Substantia nigra (tissue), 51 donors: ENCODE measurements at places on chromosomes 1 and 21.
A peak's percentile ranks its signal among the peaks of the same experiment; 100 is the strongest.

DNA sequence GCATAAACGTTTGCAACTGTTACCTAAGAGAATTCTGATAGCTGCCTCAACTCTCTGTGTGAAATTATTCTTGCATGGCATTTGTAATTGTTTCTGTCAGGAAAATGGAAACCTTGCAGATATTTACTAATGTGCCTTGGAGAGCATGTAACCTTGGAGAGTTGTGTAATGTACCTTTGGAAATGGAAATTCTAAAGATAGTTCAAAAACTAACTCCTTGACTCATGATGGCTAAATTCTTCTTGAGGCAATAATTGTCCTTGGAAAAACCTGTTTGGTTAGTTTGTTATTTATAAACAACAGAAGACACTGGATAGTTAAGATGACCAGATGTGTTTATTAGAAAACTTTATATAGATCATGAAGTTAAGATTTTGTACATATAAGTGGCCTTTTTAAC lies 1033.8 kb downstream of the PLA2G4A start:
- no peak for DNase-seq

GRCh38 chr1:224132901-224133300 lies 19.0 kb downstream of the FBXO28 start:
- no peak for DNase-seq

GRCh38 chr1:157311730-157312081 lies 173.5 kb upstream of the ETV3 start:
- DNase-seq = no peak

DNA sequence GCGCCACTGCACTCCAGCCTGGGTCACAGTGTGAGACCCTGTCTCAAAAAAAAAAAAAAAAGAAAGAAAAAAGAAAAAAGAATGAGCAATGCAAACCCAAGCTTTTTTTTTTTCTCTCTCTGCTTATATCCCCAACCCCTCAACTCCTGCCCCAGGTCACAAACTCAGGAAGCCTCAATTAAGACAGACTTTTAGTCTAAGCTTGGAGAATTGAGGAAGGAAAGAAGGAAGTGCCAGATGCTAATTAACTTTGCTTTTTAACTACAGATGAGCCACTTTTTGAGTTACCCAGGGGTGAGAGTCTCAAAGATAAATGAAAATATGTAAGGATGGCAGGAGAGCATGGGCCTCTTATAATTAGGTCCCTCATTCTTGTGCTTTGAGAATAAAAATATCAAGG lies 33.3 kb downstream of the PIK3CD start:
- no peak for DNase-seq

GRCh38 chr1:67441183-67441582 lies 11.0 kb upstream of the SERBP1 start:
- no peak for DNase-seq

- DNase-seq = no peak
These were observed 3.3 kb downstream of the CNST start for GRCh38 chr1:246569248-246570238.

GRCh38 chr1:163171826-163172225 lies 30.9 kb downstream of the RGS5 start:
- no peak for DNase-seq

GRCh38 chr1:25710583-25711347 lies 89.2 kb upstream of the SELENON start:
- no peak for DNase-seq

GRCh38 chr1:9228609-9229008 lies 6.0 kb upstream of the H6PD start:
- DNase-seq = no peak

DNA sequence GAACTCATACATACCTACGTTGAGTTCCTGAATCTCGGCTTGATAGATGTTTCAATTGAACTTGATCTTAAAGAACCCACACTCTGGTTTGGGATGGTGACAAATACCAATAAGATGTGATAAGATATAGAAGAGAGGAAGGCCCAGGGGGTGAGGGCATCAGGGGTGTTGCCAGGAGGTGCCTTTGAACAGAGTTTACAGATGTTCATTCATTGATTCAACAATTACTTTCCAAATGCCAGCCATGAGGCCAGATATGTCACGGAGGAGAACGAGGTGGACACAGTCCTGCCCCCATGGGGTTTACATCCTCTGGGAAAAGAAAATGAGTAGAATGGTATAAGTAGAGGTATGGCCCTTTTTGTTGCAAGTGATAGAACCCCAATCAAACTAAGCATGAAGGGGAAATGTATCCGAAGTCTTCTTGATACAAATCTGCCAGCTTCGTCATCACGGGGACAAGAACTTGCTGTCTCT lies 659 bp downstream of the LRRC71 start:
- DNase-seq = no peak

DNA sequence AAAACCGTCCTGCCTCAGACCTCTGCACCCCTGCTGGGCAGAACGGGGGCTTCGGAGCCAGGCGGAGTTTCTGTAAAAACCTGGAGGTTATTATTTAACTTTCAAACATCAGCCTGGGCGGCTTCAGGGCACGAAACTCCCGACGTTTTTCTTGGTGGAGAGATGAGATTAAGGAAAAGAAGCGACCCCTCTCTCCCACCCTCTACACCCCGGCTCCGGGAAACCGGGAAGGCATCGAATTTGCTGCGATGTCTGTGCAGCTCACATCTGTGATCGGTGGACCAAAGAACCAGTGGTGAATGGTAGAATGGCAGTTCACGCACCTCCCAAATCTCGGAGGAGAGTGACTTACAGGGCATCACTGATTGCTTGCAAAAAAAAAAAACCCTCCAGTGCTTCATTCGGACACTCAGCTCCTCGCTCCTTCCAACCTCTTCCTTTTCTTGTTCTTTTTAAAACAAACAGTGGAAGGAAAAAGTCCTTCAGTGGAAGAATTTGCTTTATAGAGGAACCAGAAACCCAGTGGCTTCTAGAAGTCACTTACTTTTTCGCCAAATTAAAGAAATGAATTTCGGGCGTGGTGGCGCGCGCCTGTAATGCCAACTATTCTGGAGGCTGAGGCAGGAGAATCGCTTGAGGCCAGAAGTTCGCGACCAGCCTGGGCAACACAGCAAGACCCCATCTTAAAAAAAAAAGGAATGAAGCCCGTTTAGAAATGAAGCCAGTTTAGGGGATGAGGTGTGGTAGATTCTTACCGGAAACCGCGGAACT lies 884 bp downstream of the PHACTR4 start:
- peak; percentile 36 for DNase-seq

- DNase-seq = peak; percentile 59
These were observed 15.2 kb downstream of the BCAN start for GRCh38 chr1:156656806-156657740.

DNA sequence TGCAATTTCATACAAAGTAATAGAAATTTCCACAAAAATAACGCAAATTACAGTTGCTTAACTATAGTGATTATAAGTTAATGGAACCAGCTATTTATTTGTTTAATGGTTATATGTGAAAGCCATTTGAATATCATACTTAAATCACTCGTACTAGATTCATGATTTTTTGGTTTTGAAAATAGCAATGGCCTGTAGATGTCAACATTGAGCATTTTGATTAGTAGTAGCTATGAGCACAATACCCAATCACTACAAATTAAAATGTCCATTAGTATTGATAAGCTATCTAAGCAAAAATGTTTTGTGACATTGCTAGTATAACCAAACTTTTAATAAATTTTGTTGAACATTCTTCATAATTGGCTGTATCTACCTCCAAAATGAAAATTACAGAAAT lies 10.0 kb downstream of the COL24A1 start:
- DNase-seq = no peak

DNA sequence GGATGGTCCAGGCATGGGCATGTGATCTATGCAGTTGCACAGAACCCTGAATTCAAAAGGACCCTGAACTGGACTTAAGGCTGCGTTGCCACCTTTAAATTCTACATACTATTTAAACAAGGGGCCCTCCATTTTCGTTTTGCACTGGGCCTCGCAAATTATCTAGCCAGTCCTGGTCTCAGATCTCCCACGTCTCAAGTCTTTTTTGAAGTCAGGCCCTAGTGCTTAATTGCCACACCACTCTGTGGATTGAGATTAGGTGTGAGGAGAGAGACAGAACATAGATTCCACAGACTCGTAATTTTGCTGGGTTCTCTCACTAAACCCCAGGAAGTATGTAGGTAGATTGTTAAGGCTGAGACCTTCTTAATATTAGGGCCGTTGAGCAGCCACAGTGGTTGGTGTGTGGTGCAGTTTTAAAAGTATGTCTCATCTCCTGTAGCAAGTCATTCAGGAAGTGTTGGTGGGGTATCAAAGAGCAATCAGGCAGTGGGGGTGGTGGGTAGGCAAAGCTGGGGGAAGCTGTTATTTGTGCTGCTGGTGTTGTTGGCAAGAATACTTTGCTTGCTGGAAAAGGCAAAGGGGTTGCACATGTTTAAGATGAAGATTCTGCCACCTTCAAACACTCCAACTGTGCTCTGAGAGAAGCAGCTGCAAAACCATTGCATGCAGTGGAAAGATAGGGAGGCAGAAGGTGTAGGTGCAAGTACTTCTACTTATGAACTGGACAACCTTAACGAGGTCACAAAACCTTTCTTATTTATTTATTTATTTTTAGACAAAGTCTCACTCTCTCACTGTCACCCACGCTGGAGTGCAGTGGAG lies 11.2 kb downstream of the CD84 start:
- DNase-seq = no peak

DNA sequence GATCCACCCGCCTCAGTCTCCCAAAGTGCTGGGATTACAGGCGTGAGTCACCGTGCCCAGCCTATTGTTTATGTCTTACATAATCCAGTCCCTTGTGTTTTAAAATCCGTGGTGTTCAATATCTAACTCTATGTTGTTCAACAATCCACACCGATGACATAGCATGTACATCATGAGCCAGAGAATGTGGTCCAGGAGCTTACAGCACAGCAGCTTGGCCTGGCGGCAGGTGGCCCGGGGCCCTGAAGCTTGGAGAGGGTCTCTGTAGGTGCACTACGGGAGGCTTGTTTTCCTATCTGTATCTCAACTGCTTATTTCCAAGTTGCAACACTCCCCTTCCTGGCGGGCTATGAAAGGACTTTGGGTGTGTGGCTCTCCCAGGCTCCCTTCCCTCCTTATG lies 138.4 kb downstream of the ADSS2 start:
- no peak for DNase-seq

DNA sequence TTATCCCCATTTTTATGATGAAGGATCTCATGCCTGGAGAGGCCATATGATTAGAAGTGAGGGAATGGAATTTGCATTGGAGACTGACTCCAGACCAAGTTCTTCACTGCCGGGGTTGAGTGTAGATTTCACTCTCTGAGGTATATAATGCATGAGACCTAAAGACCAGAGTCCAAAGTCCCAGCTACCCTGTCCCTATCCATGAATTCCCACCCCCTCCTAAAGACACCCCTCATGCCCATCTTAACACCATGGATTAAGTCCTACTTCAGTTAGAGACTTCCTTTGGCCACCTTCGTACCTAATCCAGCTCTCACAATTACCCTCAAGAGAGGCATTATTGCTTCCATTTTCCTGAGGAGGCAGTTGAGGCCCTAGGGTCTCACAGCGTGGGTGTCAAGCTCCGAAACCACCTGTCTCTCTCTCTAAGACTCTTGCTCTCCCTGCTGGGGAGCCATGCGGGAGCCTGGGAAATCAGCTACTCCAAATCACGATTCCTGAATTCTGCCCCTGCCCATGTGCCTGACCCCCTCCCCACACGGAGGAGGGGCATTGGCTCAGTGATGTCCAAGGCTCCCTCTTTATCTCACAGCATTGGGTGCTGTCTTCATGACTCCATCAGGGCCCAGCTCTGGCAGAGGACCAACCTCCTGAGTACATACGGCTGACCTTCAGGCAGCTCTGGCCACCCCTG lies 11.7 kb upstream of the FOXO6 start:
- DNase-seq = no peak

GRCh38 chr1:113930499-113931161 lies 1.5 kb downstream of the HIPK1 start:
- no peak for DNase-seq

- DNase-seq = no peak
These were observed 51.2 kb downstream of the KCNN3 start for GRCh38 chr1:154818911-154819310.

DNA sequence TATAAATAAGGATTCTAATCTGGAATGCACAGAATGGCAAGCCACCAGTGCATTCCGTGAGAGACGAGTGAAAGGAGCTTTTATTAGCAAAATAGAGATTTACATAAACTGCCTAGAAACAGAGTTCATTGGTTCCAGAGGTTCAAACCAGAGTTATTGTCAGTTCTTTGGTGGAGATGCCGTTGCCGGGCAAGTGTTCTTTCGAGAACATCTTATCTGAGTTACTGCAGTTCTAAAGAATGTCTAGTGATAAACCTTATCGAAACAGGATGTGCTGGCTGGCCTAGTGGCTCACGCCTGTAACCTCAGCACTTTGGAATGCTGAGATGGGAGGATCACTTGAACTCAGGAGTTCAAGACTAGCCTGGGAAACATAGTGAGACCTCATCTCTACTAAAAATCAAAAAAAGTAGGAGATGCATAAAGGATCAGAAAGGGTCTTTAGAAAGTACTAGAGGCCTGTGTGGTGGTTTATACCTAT lies 19.9 kb upstream of the EVI5 start:
- peak; percentile 58 for DNase-seq

DNA sequence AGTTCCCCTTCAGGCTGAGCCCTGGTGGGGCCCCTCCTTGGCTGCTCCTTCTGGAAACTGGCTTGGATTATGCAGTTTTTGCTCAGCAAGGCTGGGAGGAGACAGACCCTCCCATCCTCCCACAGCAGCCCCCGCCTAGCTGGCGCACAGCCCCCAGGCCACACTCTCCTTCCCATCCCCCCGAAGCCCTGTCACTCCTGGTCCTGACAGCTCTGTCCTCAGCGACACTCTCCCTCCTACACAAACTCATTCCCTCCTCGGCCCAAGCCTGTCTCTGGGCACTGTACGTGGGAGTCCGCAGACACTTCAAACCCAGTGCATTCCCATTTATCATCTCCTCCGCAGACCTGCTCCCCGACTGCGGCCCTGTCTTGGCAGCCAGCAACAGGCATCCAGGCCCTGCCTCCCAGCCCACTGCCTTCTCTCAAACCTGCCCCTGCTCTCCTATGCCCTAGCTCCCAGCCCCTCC lies 25.0 kb upstream of the EPHB2 start:
- DNase-seq = no peak

- DNase-seq = no peak
These were observed 35.7 kb upstream of the RCC1 start for GRCh38 chr1:28470146-28470545.

DNA sequence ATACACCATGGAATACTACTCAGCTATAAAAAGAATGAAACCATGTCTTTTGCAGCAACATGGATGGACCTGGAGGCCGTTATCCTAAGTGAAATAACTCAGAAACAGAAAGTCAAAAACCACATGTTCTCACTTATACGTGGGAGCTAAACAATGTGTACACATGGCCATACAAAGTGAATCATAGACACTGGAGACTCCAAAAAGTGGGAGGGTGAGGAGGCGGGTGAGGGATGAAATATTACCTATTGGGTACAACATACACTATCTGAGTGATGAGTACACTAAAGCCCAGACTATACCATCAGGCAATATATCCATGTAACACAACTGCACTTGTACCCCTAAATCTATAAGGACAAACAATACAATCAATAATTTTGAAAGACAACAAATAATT lies 39.5 kb upstream of the FAM20B start:
- no peak for DNase-seq
